Left kidney (tissue), 8 donors: ENCODE measurements at places on chromosomes 5 and 9.

- DNase-seq, result no peak
Measured at GRCh38 chr9:134683714-134684374, 42.2 kb downstream of the COL5A1 start.

DNA sequence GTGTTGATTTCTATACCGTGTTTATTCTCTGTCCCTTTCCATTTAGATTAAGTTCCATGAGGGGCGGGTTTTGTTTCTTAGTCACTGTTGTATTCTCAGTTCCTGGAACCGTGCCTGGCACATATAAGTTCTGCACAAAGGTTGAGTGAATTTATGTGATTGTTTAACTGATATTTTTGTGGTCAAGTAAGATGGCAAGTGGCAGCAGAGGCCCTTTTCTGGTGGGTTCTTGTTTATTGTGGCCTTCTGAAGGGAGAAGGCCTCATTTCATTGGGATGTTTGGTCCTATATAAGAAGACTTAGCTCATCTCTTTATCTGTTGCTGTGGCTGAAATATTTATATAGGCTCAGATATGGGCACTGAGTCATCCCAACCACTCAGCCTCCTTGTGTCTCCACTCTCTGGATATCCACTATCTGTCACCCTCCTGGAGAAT is 262.5 kb downstream of the PSAT1 start:
- no peak for DNase-seq

- no peak for DNase-seq
Measured at GRCh38 chr9:14323083-14323971, 9.4 kb upstream of the NFIB start.

GRCh38 chr5:3412146-3412545 is 183.5 kb upstream of the IRX1 start:
- DNase-seq, result no peak

DNA sequence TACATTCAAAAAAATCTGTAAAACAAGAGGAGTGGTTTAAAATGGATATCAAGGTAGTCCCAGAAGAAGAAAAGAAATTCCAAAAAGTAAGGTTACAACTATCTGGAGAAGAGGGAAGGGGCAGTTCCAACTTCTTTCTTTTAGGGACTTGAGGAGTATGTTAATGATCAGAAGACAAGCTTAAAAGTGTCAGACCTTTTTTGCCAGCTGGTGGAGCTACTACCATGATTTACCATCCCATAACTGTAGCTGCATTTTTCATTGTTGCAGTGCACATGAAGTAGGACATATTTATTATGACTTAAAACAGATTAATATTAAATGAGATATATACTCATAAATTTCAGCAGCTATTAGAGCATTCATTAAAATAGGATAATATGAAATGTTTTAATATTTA is 158.5 kb upstream of the RGS7BP start:
- DNase-seq, result peak; percentile 7

- no peak for DNase-seq
Measured at GRCh38 chr9:90933468-90933867, 131.8 kb downstream of the SYK start.

DNA sequence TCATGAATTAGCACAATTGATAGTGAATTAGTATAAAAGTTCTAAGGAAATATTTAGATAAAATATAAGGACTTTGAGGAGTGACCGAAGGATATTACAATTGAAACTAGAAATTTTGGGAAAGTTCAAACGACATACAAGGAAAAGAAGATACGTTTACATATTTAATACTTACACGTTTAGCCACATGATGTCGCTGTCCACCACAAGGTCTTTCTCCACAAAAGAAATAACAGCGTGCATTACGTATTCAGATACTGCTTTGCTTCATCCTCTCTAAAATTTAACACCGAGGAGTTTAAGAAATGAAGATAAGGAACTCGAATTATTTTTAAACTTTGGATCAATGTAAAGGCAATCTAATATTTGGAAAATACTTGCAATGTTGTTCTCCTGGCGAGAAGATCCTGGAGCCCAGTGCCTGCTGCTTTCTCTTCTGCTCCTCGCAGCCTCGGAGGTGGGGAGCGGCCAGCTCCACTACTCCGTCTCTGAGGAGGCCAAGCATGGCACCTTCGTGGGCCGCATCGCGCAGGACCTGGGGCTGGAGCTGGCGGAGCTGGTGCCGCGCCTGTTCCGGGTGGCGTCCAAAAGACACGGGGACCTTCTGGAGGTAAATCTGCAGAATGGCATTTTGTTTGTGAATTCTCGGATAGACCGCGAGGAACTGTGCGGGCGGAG is at the start of gene PCDHA3:
Gene PCDHA3, plus strand, starts transcription at position 242 of the 678 bp plus-strand sequence.
- no peak for DNase-seq
